Left renal pelvis (tissue), 4 donors: ENCODE measurements at places on chromosomes 7 and 10. TPM values are rescaled to one million over a fixed set of nuclear protein-coding genes. Genes with fewer than 3 reads are reported as not detected.
A peak's percentile ranks its signal among the peaks of the same experiment; 100 is the strongest.

DNA sequence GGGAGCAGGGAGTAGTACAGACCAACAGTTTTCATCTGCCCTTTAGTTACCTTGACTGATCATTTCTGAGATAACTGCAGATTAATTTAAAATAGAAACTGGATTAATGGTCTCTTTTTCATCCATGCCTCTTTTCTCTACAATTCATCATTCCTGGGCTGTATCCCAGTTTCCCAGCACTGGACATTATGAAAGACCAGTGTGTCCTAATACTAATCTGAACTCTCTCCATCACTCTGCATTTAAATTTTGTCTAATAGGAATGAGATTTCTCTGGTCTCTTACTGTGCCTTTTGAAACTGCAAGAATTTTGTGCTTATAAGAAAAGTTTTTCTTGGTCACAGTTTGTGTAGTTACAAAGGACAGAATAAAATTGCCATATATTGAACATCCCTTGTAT, 12.7 kb downstream of the PLEKHA8 start:
- DNase-seq, result no peak

DNA sequence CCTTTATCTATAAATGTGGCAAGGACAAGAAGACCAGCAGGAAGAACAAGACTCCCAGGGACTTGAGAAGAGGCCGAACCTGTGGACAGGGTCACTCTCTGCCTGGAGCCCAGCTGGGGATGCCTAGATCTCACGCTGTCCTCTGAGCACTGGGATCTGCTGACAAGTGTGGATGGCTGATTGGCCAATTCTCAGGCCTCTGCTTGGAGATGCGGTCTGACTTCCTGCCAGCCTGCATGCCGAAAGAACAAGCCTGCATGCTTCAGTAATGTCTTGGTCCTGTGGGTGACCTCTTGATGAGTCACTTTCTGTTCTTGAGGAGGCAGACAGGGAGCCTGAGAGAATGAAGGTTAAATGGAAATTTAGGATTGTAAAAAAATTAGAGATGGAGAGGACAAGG, 84.7 kb downstream of the TMEM178B start:
- no peak for DNase-seq

GRCh38 chr7:15459018-15459615, 102.7 kb downstream of the AGMO start:
- DNase-seq, result no peak

Gene URGCP
- 39.6 TPM for polyA plus RNA-seq

DNA sequence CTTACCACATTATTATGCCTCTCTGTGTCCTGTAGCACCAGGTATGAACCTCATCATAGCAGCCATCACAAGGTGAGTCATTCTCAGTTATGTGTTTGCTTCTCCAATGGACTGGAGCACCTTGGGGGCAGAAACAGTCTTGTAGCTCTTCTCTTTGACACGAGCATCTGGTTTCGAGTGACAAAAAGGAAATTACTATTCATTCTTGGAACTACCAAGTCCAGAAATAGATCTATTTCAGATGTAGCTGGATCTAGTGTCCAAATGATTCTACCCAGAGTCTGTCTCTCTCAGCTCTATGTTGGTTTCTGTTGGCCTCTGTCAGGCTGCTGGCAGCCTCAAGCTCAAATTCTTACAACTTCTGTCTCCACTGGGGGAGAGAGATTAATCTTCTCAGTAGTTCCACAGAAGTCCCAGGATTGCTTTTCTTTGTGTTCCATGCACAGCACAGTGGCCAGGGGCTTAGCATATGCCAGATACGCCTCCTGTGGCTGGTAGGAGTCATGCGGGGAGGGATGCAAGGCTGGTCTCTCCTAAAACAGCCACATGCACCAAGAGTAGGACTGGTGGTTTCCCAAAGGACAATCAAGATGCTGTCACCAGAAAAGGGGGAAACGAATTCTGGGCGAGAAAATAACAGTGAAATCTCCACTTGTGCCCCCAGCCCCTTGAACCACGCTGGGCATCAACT, 37.2 kb upstream of the PAPSS2 start:
- DNase-seq, result no peak

DNA sequence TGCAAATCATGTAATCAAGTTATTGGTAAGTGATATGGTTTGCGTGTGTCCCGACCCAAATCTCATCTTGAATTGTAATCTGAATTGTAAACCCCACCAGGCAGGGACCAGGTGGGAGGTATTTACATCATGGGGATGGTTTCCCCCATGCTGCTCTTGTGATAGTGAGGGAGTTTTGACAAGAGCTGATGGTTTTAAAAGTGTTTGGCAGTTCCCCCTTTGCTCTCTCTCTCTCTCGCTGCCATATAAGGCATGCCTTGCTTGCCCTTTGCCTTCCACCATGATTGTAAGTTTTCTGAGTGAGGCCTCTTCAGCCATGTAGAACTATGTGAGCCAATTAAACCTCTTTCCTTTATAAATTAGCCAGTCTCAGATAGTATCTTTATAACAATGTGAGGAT, 302.6 kb downstream of the THSD7A start:
- no peak for DNase-seq

Gene BLNK
- 36.8 TPM for polyA plus RNA-seq

- no peak for DNase-seq
Measured at GRCh38 chr10:58488921-58489320, 23.8 kb upstream of the BICC1 start.

Gene OR2A7
- polyA plus RNA-seq, result 7.5 TPM

Gene ZNF488
- 5.5 TPM for polyA plus RNA-seq

Gene CTAGE8
- 4.5 TPM for polyA plus RNA-seq

DNA sequence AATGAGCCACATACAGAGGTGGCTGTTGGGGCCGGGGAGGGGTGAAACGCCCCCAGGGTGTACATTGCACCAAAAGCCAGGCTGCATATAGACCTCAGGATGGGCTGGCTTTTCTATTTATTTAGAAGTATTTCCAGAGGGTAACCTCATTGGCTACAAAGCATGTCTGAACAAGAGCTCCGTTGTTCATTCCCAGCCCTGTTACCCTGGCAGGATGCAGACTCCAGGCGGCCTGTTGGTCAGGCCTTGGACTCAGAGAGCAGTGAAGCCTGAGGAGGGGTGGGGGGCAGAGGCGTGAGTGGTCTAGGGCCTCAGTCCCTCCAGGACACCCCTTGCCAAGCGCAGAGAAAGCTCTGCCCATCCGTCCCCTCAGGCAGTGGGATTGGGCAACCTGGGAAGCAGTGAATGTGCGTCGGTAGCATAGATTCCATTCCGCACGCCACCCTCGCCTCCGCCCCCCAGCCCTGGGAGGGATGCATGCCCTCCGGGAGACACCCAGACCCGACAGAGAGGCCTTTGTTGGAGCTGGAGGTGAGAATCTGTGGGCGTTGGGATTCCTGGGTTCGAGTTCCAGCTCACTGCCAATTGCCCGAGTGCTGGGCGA, 41.9 kb downstream of the TCF7L2 start:
- no peak for DNase-seq

Gene GNGT1
- not detected for polyA plus RNA-seq

DNA sequence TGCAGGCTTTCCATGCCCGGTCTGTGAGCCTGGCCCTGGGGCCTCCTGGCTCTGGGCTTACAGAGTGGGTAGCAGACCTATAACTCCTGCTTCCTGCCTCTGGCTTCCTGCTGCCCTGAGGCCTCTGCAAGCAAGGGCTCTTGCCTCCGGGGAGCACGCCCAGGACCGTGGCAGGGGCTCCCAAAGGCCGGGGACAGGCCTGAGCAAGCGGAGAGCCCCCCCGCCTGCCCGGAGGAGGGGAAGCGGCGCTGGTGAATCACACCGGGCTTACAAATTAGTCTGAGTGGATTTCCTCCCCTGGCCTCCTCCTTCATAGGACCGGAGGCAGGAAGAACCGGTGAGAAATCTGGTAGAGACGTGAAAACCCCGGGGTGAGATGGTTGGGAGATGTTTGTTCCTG, 1.5 kb upstream of the MYL10 start:
- DNase-seq, result no peak

DNA sequence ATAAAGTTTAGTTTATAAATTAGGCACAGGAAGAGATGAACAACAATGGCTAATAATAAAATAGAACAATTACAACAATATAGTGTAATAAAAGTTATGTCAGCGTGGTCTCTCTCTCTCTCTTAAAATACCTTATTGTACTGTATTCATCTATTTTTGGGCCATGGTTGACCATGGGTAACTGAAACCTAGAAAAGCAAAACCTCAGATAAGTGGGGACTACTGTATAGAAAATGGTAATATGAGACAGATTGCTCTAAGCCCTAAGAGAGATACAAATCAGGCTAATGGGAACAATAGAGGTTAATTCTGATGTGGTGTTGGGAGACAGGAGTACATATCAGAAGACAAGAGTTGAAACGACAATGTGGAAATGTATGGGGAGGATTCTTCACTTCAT, 86.2 kb downstream of the ZNF365 start:
- no peak for DNase-seq

DNA sequence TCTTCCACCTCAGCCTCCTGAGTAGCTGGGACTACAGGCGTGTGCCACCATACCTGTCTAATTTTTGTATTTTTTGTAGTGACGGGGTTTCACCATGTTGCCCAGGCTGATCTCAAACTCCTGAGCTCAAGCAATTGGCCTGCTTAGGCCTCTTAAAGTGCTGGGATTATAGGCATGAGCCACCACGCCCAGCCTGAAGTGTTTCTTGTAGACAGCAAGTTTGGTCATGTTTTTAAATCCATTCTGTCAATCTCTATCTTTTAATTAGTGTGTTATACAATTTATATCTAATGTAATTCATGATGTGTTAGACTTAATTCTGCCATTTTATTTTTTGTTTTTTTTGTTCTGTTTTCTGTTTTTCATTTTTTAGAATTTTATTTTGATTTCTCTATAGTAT, 17.2 kb upstream of the MXI1 start:
- DNase-seq, result no peak

GRCh38 chr7:112089551-112089950, 116.6 kb downstream of the DOCK4 start:
- DNase-seq, result no peak

Gene AKR1C4
- polyA plus RNA-seq, result not detected

Gene SLC16A12
- polyA plus RNA-seq, result 30.8 TPM

DNA sequence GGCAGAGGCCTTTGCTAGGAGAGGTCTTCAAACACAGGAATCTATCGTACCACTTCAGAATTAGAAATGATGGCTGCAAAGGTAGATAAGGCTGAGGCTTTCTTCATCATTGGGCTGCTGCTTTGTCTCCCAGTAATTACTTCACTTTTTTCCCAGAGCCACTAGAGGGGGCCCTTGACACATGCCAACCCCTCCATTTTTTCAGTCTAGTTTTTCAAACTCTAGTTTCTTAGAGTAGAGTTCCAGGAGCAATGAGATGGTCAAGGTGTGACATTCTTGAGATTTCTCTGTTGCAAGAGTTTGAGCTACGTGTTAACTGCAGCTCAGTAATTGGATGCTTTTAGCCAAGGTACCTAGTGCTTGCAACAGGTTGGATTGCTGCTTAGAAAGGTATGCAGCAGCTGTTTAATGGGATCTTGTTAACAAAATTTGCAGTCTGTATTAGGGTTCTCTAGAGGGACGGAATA, 33.8 kb upstream of the RBM20 start:
- DNase-seq, result peak; percentile 43

DNA sequence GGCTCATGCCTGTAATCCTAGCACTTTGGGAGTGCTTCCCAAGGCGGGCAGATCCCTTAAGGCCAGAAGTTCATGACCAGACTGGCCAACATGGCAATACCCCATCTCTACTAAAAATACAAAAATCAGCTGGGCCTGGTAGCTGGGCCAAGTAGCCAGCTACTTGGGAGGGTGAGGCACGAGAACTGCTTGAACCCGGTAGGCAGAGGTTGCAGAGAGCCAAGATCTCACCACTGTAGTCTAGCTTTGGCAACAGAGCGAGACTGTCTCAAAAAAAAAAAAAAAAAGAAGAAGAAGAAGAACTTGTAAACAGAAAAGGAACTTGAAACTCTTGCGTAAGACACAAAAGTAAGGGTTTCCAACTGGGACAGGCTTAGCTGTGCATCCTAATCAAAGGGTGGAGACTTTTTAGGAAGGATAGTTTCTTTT, 5.6 kb upstream of the IFIT2 start:
- DNase-seq, result no peak

GRCh38 chr7:43758822-43759683, 573 bp downstream of the BLVRA start:
- no peak for DNase-seq

DNA sequence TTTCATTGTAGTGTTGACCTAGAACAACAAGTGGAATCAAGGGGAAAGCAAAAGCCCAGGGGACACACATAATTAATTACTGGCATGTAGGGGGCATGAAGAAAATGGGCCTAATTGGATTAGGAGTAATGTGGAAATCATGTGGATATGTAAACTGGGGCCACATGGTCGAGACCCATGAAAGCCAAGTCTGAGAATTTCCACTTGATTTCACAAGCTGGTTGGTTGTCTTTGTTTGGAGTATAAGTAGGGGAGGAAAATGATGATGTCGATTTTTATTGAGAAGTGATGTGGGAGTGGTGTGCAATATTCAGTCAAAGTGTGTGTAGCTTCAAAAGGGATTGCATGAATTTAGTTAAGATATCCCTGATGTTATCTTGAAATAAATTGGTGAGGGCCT, 131.8 kb downstream of the LRRC4 start:
- DNase-seq, result no peak

DNA sequence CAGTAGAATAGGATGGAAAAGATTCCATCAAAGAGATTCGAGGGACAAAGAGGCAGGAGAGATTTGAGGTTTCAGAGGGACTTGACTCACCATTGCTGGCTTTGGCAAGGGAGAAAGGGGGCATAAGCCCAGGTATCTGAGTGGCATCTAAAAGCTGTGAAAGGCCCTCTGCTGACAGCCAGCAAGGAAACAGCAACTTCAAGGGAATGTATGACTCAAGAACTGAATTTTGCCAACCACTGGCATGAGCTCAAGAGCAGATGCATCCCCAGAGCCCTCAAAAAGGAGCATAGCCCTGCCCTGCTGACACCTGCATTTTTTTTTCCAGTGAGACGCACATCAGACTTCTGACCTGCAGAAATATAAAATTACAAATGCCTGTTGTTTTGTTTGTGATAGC, 19.6 kb upstream of the ADAM12 start:
- no peak for DNase-seq

DNA sequence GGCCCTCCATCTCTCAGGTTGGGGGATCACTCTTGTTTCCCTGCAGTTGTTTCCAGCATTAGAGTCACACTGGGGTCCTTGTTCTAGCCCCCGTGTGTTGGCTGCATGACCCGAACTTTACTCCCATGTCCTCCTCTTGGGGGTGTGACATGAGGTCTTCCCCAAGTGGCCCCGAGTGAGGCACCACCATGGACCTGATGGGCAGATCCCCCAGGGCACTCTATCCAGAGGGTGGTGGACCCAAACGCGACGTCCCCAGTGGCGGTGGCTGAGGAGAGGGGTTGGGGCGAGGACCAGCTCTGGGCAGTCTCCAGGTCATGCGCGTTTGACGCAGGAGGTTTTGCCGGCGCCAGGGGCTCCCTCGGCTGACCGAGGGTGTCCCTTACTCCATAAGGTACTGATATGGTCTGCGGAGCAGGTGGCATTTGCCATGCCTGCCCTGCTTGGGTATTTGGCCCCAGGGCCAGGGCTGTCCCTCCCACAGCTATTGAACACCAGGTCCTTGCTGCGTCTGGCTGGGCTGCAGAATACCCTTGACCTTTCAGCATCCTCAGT, 131.9 kb downstream of the LHPP start:
- DNase-seq, result no peak

- DNase-seq, result no peak
Measured at GRCh38 chr7:55117286-55117685, 98.5 kb downstream of the EGFR start.

GRCh38 chr7:70736715-70737460, 395.1 kb upstream of the GALNT17 start:
- no peak for DNase-seq

Gene EPDR1
- 18.5 TPM for polyA plus RNA-seq

- DNase-seq, result no peak
Measured at GRCh38 chr7:101701153-101701794, 72.2 kb upstream of the MYL10 start.
